MG63 (cell line): ENCODE measurements at places on chromosomes 7 and 10. TPM values are rescaled to one million over a fixed set of nuclear protein-coding genes. Genes with fewer than 3 reads are reported as not detected.

GRCh38 chr10:84348860-84349259, 20.5 kb downstream of the CCSER2 start:
- DNase-seq: no peak

Gene NEUROG3
- not detected in 2 replicates for total RNA-seq

Gene CCL24
- not detected in 2 replicates for total RNA-seq

DNA sequence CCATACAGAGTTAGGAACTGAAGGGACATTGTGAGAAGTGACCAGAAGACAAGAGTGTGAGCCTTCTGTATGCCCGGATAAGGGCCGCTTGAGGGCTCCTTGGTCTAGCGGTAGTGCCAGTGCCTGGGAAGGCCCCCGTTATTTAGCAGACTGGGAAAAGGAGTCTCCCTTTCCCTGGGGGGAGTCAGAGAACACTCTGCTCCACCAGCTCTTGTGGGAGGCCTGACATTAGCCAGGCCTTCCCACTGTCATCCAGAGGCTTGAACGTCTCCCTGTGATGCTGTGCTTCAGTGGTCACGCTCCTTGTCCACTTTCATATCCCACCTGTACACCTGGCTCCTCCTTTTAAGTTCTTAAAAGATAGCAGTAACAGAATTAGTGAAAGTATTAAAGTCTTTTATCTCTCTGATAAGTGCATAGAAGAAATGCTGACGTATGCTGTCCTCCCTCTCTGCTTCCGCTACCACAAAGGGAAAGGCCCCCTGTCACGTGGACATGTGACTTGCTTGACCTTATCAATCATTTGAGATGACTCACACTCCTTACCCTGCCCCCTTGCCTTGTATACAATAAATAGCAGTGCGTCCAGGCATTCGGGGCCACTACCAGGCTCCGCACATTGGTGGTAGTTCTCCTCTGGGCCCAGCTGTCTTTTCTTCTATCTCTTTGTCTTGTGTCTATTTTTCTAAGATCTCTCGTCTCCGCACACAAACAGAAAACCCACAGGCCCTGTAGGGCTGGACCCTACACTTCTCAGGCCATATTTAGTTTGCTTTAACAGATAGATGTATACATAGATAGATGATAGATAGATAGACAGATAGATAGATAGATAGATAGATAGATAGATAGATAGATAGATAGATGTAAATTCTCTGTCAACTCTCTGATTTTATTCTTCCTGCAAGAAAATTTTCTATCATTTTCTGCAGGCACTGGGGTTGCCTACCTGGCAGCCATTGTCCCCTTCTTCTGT, 131.5 kb upstream of the JCAD start:
- no peak for DNase-seq

Gene GPR26
- total RNA-seq: not detected in 2 replicates

Gene CYP3A7
- not detected in 2 replicates for total RNA-seq

GRCh38 chr10:97020452-97021400, 165.0 kb downstream of the SLIT1 start:
- no peak for DNase-seq

- peak; percentile 75 for DNase-seq
These were observed 193.0 kb upstream of the CELF2 start for GRCh38 chr10:10824591-10825148.

Gene CYP2E1
- total RNA-seq: 0.99 TPM in 1 of 2 replicates, not detected in the other

DNA sequence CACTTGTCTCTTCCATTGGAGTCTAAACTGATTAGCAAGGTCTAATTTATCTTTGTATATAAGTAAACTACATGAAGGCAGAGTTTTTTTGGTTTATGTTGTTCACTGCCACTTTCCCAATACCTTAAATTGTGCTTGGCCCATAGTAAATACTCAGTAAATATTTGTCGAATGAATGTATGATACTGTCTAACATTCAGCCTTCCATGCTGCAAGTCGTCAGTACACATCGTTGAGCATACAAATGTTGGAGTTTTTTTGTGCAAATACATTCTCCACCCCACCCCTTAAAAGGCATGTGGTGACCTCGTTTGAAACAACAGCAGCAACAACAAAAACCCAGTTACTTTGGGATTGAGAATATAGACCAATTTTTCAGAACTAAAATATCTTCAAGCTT, 17.4 kb upstream of the IGF2BP3 start:
- DNase-seq: no peak

DNA sequence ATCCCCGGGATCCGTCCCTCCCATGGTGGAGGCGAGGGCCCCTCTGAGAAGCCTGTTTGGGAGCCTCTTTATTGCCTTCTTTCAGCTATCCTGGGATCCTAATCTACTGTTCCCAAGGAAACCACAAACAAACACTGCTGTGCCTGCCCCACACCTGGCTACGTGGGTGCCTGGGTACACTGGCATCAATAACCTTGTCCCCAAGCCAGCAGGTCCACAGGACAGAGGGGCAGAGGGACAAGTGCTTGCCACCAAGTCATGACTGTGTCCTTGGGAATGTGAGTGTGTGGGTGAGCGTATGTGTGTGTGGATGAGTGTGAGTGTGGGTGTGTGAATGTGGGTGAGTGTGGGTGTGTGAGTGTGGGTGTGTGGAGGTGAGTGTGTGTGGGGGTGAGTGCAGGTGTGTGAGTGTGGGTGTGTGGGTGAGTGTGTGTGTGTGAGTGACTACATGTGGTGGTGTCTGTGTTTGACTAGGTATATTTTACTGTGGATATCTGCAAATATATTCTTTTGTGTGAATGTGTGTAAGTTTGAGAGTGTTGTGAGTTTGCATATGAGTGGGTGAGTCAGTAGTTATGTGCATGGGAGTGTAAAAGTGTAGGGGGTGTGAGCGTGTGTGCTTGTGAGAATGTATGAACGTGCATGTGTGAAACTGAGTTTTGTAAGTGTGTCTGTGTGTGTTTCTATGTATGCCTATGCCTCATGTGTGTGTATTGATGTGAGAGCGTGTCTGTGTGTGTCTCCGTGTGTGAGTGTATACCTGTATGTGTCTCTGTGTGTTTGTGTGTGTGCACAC, 96.1 kb downstream of the TNS3 start:
- no peak for DNase-seq

DNA sequence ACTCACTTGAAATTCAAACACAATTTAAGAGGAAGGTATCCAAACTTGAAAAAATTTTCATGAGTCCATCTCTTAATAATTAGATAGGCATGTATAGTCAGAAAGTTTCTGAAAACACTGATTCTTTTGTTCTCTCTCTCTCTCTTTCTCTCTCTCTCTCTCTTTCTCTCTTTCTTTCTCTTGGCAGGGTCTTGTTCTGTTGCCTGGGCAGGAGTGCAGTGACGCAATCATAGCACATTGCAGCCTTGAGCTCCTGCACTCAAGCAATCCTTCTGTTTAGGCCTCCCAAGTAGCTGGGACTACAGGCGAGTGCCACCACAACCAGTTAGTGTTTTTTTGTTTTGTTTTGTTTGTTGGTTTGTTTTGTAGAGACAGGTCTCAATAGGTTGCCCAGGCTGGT, 59.3 kb downstream of the PRTFDC1 start:
- peak; percentile 9 for DNase-seq

Gene PLA2G12B
- total RNA-seq: not detected in 2 replicates

GRCh38 chr7:123571684-123572083, 14.1 kb upstream of the NDUFA5 start:
- DNase-seq: no peak

GRCh38 chr7:36082216-36082615, 70.8 kb upstream of the EEPD1 start:
- DNase-seq: no peak

DNA sequence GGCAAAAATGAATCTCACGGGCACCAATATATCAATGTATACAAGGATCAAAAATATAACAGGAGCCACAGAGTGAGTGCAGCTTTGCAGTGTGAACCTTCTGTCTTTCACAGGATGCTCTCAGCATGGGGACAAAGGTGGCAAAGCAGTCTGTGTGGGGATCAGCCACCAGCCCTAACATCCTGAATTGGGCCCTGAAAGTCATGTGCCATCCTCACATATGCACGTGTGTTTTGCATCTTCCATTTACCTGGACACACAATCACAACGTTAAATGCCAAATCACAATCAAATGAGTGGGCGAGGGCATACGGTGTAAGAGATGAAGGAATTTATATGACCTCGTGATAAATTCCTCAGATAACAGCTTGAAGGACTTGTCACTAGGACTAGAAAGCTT, 6.5 kb downstream of the TAS2R16 start:
- no peak for DNase-seq

Gene PDZD7
- 1.4 and 2.5 TPM in 2 replicates for total RNA-seq

DNA sequence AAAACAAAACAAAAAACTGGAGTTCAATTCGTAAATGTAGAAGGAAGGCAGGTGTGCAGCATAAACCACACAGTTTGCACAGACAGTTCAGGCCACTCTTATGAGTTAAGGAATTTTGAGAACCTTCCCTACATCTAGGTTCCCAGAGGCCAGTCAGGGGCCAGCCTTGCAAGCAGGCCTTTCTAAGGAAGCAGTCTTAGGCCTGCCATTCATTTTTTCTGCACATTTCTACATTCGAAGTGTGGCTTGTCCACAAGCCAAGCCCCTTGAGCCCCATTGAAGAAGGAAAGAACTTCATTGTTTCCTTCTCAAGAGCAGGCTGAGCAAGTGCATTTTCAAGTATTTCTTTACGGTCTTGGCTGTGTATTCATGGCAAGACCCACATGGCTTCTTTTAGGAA, 11.4 kb upstream of the OSBPL3 start:
- DNase-seq: no peak
